ENCODE measurements at places on chromosomes 5 and 9. TPM values are rescaled to one million over a fixed set of nuclear protein-coding genes. Genes with fewer than 3 reads are reported as not detected.

UBAP2 gene
- 30.5 TPM for total RNA-seq

GRCh38 chr5:83956386-83956785 lies 235.7 kb upstream of the HAPLN1 start:
- no peak for DNase-seq

IL13 gene
- total RNA-seq = not detected

DNA sequence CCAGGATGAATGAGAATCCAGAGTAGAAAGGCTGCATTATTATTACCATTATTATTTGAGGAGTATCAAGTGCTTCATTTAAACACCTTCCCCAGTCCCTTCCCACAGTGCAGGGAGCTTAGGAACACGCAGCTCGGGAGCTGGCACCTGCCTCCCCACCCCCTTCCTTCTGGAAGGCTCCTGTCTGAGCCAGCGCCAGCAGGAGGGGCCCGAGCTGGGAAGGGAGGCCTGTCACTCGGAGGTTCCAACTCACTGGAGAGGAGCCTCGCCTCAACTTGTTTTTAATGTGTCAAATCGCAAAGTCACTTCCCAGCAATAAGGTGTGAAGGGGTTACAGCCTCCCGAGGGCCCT lies 156.4 kb upstream of the IRX4 start:
- DNase-seq = no peak

DNA sequence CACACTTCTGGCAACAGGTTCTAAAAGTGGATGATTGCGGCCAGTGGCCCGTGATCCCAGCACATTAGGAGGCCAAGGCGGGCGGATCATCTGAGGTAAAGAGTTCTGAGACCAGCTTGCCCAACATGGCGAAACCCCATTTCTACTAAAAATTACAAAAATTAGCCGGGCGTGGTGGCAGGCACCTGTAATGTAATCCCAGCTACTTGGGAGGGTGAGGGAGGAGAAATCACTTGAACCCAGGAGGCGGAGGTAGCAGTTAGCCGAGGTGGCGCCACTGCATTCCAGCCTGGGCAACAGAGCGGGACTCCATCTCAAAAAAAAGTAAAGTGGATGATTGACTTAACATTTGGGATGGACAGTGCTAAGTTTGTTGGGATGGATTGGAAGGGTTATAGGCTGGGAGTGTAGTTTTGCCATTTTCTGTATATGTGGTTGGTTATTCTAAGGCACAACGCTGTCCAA lies 3.4 kb downstream of the MATR3 start:
- no peak for DNase-seq

Measured in aorta (tissue), 5 donors.